Gastrocnemius medialis (tissue), 4 donors: ENCODE measurements at places on chromosomes 3 and 15.

DNA sequence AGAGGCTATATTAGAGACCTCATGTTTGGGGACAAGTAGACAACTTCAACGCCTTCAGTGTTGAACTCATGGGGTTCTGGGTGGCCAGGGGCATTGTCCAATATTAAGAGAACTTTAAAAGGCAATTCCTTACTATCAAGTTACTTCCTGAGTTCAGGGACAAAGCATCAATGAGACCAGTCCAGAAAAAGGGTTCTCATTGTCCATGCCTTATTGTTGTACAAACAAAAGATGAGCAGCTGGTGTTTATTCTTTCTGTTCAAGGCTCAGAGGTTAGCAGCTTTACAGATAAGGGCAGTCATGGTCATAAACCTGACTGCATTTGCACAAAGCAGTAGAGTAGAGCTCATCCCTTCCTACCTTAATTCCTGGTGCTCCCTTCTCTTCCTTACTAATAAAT is 18.5 kb upstream of the PDHB start:
- DNase-seq: no peak

- DNase-seq: no peak
Measured at GRCh38 chr3:169241991-169242707, 421.4 kb downstream of the MECOM start.

- DNase-seq: no peak
Measured at GRCh38 chr15:32682977-32683630, 34.7 kb upstream of the GREM1 start.

GRCh38 chr3:129059311-129059958 is 1.1 kb upstream of the GP9 start:
- no peak for DNase-seq

DNA sequence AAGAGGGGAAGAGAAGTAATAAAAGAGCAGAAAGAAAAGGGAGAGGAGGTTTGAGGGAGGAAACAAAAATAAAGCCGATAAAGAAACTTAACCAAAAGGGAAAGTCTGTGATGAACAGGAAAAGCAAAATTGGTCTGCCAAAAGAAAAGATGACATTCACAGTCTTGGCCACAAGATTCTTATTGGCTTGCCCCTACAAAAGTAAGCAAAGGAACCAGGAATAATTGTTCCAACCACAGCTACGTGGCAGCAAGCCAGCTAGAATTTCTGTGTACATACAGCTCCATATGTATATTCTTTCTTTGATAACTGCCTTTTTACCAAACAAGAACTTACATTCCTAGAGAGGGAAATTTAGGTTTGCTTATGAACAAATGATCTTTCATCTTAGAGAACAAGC is 79.6 kb downstream of the MLH1 start:
- DNase-seq: no peak

DNA sequence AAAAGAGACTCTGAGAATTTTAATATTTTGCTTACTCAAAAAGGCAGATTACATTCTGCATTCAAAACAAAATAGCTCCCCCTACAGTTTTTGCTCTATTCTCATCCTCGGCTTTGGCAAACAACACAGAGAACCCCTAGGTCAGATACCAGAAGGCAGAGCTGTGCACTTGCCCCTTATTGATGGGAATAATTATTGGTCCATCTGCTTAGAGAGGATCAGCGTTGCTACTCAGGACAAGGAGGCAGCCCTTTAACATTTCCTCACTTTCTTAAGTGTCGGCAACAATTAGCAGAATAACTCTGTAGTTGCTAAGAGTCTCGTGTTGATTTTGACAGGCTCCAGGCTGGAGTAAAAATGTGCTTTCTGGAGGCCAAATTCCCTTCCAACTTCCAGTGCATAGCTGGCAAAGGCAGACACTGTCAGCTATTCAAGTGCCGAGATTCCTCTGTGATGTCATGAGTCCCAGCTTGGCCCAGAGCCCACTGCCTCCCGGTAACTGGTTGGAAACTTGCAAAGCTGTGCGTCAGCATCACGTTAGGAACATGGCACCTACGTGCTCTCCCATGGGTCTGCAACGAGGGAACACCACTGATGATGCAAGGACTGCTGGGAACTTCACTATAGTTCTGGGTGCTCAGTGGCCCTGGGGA is 482.7 kb upstream of the ADAMTS9 start:
- DNase-seq: peak; percentile 71

DNA sequence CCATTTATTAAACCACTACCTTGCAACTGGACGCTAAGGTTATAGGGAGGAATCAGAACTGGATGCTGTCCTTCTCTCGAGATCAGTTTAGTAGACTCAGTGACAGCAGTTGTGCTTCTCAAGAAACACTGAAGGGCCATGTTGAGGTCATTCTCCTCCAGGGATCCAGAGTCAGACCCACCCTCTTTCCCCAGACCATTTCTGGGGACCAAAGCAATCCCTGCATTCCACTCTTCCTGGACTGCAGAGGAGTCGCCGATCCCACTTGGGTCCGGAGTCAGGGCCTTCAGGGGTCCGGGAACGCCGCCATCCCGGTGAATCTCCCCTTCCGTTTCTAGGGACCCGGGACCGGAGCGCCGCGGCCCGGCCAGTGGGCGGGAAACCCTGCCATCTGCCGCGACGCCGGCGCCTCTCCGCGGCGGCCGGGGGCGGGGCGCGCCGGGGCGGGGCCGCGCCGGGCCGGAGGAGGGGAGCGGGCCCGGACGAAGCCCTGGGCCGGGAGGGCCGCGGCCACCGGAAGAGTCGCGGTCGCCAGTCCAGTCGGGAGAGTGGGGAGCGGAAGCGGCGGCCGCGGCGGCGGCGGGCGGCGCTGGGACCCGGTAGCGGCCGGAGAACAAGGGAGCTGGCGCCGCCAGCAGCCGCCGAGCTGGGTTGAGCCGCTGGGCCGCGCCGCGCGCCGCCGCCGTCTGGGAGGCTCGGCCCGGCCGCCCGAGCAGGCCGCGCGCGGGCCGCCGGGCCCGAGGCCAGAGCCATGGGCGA is at the start of gene DVL3:
DVL3 (plus strand) TSS at position 493 of the 759 bp plus-strand sequence; CDS start at position 752, 259 bp downstream.
- peak; percentile 71 for DNase-seq

- no peak for DNase-seq
Measured at GRCh38 chr3:42116466-42116865, 25.3 kb downstream of the TRAK1 start.

DNA sequence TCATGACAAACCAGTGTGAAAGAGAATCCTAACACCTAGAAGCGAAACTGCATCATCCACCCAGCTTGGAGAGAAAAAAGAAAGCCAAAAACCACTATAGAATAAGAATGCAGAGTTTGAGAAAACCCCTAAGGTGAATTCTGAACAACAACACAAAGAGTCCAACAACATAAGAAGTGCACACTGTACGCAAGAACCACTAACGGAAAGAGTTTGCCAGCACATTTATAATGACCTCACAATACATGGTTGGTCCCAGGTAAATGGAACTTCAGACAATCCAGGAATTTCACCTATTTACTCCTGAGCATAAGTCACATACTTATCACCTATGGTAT is 128.3 kb upstream of the BHLHE40 start:
- DNase-seq: no peak

- no peak for DNase-seq
Measured at GRCh38 chr15:22810033-22810852, 23.8 kb downstream of the NIPA1 start.

- no peak for DNase-seq
Measured at GRCh38 chr15:45187894-45188830, at the start of gene SHF. Gene SHF, minus strand, starts transcription at chr15:45187966. Its CDS starts 15 bp downstream, at chr15:45187951.

GRCh38 chr15:41925086-41925608 is 31.3 kb upstream of the SPTBN5 start:
- DNase-seq: no peak

GRCh38 chr3:13547591-13548371 is 1.1 kb upstream of the FBLN2 start:
- no peak for DNase-seq

DNA sequence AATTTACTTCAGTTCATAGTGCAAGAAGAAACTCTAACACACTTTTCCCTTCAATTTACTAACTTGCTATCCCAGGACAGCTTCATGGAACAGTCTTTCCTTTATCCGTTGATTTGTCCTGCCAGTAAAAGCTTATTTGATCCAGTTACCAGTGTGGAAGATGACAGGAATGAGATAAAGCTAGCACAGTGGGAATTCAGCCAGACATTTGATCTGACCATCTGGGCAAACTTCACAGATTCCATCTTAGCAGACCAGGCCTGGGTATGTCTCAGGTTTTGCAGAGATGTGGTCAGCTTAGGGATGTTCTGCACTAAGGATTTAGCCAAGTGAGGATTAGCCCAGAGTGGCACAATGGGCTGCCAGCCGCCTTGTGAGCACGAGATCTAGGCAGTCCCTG is 19.7 kb downstream of the CEMIP start:
- DNase-seq: no peak

- no peak for DNase-seq
Measured at GRCh38 chr3:159250961-159251360, 449.1 kb downstream of the MFSD1 start.

GRCh38 chr3:8458238-8458661 is 43.4 kb upstream of the LMCD1 start:
- DNase-seq: no peak

GRCh38 chr3:11377719-11378118 is 105.5 kb downstream of the ATG7 start:
- DNase-seq: no peak

DNA sequence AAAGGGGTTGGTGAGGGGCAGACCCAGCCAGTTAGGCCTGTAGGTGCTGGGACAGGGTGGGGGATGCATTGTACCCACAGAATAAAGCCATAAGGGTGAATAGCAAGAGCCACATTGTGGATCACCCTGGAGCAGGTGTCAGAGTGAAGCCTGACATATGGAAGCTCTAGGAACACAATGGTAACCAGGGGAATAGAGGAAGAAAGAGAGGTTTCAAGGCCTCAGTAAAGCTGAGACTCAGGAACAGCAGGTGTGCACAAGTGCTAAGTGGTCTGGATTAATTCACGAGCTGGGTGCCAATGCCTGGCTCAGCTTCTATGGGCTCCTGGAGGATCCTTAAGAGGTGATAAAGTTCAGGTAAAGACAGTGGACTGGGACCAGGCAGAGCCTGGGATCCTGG is 323.7 kb upstream of the CTNNB1 start:
- DNase-seq: no peak

DNA sequence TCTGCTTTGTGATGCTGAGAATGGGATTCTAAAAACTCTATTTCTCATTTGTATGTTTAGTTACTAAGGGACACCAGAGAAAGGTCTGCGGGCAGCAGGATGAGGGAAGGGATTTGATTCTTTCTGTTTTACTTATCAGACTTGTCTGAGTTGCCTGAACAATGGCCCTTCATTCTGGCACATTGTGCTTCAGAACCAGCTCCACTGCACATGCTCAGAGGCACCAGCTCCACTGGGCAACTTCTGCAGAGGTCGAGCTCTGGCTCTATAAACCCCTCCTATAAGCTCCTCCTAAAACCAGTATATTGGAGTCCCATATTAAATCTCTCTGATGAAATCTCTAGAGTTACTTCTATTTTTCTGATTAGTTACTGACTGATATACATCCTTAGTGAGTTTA is 453.2 kb upstream of the CDIN1 start:
- no peak for DNase-seq

- DNase-seq: no peak
Measured at GRCh38 chr3:77319711-77320110, 279.8 kb downstream of the ROBO2 start.

GRCh38 chr3:45009868-45010267 is 16.2 kb upstream of the CLEC3B start:
- no peak for DNase-seq

GRCh38 chr3:55521738-55522421 is 34.8 kb upstream of the WNT5A start:
- DNase-seq: no peak

GRCh38 chr3:187738071-187738330 is 7.3 kb downstream of the BCL6 start:
- no peak for DNase-seq

GRCh38 chr15:79606831-79607355 is 174.8 kb downstream of the MINAR1 start:
- no peak for DNase-seq

DNA sequence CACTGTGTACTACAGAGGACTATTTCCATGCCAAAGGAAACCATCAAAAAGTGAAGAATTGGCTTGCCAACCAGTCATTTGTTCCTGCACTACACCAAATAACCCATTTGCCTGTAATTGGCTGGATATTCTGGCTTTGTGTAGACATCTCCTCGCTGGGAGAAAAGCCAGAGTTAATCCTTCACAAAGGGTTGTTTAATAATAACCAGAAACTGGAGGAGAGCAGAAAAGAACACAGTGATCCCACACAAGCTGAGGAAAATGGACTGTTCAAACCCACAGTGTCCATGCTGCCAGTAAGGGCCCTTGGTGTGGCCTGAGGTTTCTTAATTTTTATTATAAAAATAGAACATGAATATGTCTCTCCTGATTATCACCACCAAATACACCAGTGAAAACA is 294.0 kb downstream of the RORA start:
- peak; percentile 53 for DNase-seq

GRCh38 chr15:92029767-92030166 is 176.3 kb downstream of the SLCO3A1 start:
- DNase-seq: no peak

DNA sequence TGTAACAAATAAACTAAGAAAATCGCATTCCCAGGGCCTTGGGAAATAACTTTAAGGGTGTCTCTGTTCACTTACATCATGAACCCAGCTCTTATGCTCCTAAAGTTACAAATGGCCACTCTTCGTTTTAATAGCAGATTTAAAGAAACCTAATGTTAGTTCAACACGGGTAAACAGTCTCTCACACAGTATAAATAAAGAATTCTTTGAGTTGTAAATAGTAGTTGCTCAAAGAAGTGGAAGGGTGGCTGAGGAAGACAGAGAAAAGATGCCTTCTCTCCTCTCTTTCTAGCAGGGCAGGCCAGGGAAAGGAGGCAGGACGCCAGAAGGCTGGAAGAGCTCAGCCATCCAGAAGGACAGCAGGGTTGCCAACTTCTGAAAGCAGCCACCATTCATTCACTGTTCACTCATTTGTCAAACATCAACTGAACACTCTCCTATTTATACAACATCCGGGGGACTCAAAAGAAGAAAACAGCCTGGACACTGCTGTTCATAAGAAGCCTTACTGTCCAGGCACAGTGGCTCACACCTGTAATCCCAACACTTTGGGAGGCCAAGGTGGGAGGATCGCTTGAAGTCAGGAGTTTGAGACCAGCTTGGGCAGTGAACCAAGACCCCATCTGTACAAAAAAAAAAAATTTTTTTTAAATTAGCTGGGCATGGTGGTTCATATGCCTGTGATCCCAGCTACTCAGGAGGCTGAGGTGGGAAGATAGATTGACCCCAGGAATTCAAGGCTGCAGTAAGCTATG is 47.3 kb downstream of the WWTR1 start:
- DNase-seq: no peak

DNA sequence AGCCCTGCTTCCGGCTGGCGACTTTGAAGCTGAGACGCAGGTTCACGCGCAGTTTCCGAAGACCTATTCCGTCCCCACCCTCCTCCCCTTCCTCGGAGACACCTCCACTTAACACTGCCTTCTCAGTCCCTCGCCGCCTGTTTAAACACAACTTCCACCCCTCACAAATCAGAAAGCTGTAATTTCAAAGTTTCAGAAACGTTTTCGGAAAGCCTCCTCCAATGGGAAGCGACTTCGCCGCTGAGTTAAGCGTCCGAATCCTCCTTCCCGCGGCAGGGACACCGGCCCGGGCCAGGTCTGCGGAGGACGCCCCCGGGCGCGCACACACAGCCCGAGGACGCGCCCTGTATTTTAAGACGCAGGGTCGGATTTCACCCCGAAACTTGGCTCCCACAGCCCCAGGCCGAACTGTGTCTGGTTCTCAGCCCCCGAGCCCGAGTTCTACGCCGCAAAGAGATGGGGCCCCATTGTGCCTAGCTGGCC is 559 bp upstream of the LRRN1 start:
- DNase-seq: peak; percentile 17
